ENCODE measurements at places on chromosomes 6 and 20. TPM values are rescaled to one million over a fixed set of nuclear protein-coding genes. Genes with fewer than 3 reads are reported as not detected.

Gene PPP2R5D
- 68.1 TPM for polyA plus RNA-seq

Gene PHACTR3
- polyA plus RNA-seq = 0.03 TPM

Gene PACSIN1
- polyA plus RNA-seq = 5.9 TPM

Gene HAO1
- polyA plus RNA-seq = not detected

Gene EGFL8
- 8.6 TPM for polyA plus RNA-seq

Gene PPP1R11
- 32.8 TPM for polyA plus RNA-seq

Gene TFAP2A
- 0.24 TPM for polyA plus RNA-seq

Gene HLA-DRB5
- polyA plus RNA-seq = 0.83 TPM

Gene XKR7
- polyA plus RNA-seq = 2.4 TPM

Gene OTOR
- polyA plus RNA-seq = not detected

Gene BLCAP
- polyA plus RNA-seq = 72.2 TPM

Gene GLP1R
- 2.7 TPM for polyA plus RNA-seq

Gene BTNL2
- polyA plus RNA-seq = not detected

Gene DUSP15
- polyA plus RNA-seq = 6.0 TPM

Gene MRAP2
- polyA plus RNA-seq = 5.3 TPM

Gene PBOV1
- polyA plus RNA-seq = not detected

Gene ENPP4
- 1.1 TPM for polyA plus RNA-seq

Gene KCNQ5
- 0.36 TPM for polyA plus RNA-seq

Gene FAXC
- 23.2 TPM for polyA plus RNA-seq

Gene MCCD1
- polyA plus RNA-seq = not detected

Gene PTCHD4
- 0.11 TPM for polyA plus RNA-seq

Gene UNC5CL
- 2.3 TPM for polyA plus RNA-seq

Gene WFDC6
- not detected for polyA plus RNA-seq

Gene NEDD9
- 5.7 TPM for polyA plus RNA-seq

Gene GPX5
- 0.08 TPM for polyA plus RNA-seq

Gene CITED2
- 115 TPM for polyA plus RNA-seq

Gene COX4I2
- polyA plus RNA-seq = 0.26 TPM

Gene ULBP2
- polyA plus RNA-seq = 0.05 TPM

Gene SLC17A3
- not detected for polyA plus RNA-seq

Gene GNAS-AS1
- 5.4 TPM for polyA plus RNA-seq

Gene GSTA2
- polyA plus RNA-seq = 0.05 TPM

Gene GSTA1
- polyA plus RNA-seq = not detected

Gene GABRR2
- 0.09 TPM for polyA plus RNA-seq

Gene HRH3
- 3.1 TPM for polyA plus RNA-seq

Data from H1 (cell line).